ENCODE measurements at places on chromosomes 12 and 14.
A peak's percentile ranks its signal among the peaks of the same experiment; 100 is the strongest.

DNA sequence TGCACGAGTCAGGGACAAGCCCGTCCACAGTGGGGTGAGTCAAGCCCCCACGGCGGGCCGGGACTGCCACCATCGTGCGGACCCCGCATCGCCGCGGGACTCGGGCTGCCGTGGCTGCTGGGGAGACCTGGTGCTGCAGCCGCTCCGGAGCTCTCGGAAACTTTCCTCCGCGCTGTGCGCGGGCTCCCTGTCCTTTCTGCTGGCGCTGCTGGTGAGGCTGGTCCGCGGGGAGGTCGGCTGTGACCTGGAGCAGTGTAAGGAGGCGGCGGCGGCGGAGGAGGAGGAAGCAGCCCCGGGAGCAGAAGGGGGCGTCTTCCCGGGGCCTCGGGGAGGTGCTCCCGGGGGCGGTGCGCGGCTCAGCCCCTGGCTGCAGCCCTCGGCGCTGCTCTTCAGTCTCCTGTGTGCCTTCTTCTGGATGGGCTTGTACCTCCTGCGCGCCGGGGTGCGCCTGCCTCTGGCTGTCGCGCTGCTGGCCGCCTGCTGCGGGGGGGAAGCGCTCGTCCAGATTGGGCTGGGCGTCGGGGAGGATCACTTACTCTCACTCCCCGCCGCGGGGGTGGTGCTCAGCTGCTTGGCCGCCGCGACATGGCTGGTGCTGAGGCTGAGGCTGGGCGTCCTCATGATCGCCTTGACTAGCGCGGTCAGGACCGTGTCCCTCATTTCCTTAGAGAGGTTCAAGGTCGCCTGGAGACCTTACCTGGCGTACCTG, 1.1 kb downstream of the PDE3A start:
- no peak for DNase-seq

DNA sequence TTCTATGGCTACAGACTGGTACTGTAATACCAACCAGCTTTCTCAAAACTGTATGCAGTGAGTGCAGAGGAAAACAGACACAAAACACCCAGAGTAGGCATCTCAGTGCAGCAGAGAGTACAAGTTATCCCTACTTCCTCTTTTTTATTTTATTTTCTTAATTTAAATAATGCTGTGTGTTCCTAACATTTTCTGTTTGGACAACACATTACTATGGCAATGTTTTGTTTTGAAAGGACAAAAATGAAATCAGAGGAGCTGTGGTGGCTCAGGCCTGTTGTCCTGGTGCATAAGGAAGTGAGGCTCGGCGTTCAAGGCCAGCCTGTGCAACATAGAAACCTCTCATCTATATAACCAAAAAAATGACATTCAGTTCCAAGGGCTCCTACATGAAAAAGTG, 33.7 kb upstream of the SELPLG start:
- DNase-seq = no peak

- DNase-seq = no peak
Observed at GRCh38 chr12:93540466-93540865, 32.0 kb upstream of the SOCS2 start.

- no peak for DNase-seq
Observed at GRCh38 chr14:64232095-64232838, 61.9 kb downstream of the ESR2 start.

- DNase-seq = no peak
Observed at GRCh38 chr12:113831016-113831415, 135.1 kb downstream of the RBM19 start.

GRCh38 chr14:28494196-28494595, 272.4 kb upstream of the FOXG1 start:
- DNase-seq = no peak

DNA sequence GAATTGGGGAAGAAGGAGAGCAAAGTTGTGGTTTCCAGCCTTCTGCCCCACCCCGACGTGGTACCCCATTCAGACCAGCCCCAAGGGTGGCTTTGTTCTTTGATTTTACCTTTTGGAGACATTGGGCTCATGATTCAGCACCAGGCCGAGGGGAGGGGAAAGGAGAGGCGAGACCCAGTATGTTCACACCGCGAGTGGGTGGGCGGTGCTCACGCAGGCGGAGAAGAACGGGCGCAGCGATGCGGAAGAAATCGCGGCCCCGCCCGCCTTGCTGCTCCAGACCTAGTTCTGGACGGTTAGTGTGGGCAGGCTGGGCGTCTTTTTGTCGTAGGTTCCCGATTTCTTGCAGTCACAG, 963 bp downstream of the ATL1 start:
- DNase-seq = peak; percentile 58

DNA sequence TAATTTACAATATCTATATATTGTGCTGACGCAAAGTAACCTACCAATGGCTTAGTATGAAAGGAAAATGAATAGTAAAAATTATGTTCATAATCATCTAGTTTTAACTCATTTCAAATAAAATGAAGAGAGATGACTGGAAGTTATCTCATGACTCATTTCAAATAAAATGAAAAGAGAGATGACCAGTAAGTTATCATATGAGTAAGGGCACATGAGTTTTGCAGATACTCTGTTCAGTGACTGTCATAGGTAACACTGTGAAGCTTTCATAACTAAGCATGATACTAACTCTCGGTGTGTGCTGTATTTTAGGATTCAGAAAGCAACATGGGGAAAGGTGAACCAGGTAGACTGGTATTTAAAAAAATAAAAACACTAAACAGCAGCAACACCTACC, 364.5 kb upstream of the DIO2 start:
- DNase-seq = no peak

DNA sequence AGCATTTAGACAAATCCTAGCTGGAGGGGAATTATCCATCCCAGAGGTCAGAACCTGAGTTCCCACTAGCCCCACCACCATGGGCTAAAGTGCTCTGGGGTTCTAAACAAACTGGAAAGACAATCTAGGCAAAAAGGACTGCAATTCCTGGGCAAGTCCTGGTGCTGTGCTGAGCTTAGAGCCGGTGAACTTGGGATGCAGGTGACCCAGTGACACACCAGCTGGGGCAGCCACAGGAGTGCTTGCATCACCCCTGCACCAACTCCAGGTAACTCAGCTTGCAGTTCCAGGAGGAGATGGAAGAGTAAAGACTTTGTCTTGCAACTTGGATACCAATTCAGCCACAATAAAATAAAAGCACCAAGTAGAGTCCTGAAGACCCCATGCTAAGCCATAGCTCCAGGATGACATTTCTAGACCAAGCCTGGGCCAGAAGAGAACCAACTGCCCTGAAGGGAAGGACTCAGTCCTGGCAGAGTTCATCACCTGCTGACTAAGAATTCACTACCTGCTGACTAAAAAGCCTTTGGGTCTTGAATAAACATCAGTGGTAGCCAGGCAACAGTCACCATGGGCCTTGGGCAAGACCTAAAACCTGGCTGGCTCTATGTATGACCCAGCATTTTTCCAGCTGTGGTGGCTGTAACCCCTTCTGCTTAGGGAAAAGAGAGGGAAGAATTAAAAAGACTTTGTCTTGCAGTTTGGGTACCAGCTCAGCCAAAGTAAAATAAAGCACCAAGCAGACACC, 223.4 kb upstream of the DIO2 start:
- DNase-seq = no peak

- DNase-seq = no peak
Observed at GRCh38 chr12:50923361-50924130, 28.8 kb upstream of the HIGD1C start.

DNA sequence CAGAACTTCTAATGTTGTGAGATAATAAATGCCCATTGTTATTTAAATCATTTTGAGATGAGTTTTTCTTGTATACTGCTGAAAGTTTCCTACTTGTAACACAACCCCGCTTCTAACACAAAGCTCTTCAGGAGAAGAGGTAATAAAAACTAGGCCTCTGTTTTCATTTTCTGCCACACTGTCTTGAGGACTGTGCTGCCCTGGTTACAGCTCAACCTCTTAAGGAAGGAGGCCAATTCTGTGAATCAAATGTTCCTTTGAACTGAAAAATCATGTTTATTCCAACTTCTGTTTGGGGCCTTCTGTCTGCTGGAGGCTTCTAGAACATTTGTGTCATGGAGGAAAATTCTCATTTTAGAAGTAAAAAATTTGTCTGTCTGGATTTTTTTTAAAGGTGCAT, 100.3 kb downstream of the LRIG3 start:
- no peak for DNase-seq

DNA sequence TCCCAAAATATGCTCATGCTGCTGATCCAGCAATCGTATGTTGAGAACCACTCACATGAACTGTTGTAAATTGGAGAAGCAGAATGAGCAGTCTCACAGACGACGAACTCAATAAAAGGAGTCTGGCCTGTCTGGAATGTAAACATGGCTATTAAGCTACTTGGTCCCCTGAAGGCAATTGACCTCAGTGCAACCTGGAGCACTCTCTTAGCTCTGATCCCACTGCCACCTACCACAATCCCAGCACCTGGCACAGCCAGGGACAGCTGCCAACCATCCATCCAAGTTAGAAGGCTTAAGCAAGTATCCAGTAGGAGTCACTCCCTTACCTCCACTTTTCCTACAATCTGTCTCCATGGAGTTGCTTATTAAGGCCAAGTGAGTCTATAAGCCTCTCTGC, 406.9 kb upstream of the CLEC14A start:
- no peak for DNase-seq

DNA sequence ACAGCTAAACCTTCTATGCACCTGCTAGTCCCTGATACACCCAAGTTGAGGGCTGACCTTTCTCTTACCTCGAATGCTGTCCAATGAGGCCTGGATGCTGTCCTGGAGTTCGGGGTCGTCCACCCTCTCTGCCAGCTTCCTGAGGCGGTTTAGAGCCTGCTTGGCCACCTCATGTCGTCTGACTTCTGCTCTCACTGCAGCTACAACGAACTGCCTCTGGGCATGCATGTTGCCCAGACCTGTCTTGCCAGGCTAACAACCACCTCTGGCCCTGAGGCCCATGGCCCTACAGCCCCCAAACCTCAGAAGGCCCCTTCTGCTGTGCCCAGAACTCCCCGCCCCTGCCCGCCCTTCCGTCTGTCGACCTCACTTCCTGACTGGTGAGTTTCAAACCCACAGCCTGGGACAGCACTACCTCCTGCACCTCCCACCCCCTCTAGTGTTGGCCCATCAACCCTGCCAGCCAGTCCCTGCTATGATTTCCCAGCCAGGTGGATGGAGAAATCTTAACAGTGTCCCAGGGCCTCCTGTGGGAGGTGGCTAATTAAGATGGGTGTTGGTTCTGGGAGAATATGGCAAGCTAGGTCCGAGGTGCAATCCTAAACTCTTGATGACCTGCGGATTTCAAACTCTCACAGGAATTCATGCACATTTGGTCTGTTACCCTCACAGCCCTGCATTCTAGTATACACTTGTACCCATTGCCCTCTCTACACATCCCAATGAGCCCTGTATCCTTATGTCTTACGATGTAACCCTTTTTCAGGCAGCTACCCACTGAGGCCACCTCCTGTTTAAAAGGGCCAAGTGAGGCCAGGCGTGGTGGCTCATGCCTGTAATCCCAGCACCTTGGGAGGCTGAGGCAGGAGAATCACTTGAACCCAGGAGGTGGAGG, 2.7 kb upstream of the TSPAN31 start:
- DNase-seq = peak; percentile 66

- DNase-seq = peak; percentile 6
Observed at GRCh38 chr14:34059925-34060650, 109.2 kb upstream of the EGLN3 start.

- DNase-seq = no peak
Observed at GRCh38 chr12:130572553-130572952, 143.5 kb downstream of the RIMBP2 start.

GRCh38 chr12:50185970-50186663, 18.9 kb upstream of the CERS5 start:
- DNase-seq = no peak

GRCh38 chr12:9944391-9944790, 12.2 kb upstream of the CLEC2A start:
- no peak for DNase-seq

- DNase-seq = no peak
Observed at GRCh38 chr12:114448618-114448933, 42.6 kb upstream of the TBX5 start.

GRCh38 chr14:90194706-90195105, 61.6 kb upstream of the PSMC1 start:
- DNase-seq = no peak

DNA sequence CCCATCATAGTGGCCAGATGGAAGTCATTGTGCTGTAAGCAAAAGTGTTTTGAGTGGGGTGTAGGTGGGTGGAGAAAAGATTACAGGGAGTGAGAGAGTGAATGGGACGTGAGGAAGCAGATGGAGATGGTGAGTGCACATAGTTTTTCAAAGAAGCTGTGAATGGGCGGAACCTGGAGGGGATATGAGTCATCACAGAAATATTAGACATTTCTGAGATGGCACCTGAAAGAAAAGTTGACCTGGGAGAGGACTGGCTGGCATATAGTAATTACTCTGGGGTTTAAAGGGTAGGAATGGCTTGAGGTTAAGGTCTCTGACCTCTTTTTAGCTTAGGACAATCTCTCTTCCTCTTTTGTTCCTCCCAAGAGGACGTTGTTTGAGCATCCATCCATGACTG, 50.5 kb downstream of the ANO4 start:
- DNase-seq = no peak

- no peak for DNase-seq
Observed at GRCh38 chr12:53097207-53097563, 282 bp upstream of the IGFBP6 start.

DNA sequence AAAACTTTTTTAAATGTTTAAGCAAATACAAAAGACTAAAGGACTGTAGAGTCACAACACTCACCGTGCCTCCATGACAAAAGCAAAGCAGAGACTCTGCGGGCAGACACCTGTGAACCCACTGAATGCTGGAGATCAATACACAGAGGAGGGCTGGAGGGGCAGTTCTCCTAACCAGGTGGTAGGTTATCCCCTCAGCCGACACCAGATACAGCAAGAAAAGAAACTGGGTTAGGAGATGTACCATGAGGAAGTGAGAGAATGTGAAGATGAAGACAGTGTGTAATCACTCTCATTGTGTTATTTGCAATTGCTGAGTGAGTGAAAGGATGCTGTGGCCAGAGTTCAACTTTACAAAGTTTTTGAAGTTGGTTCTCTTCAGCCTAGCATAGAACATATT, 480.3 kb downstream of the BCL11B start:
- DNase-seq = no peak

GRCh38 chr14:49019467-49020115, 566.6 kb downstream of the RPS29 start:
- DNase-seq = no peak

DNA sequence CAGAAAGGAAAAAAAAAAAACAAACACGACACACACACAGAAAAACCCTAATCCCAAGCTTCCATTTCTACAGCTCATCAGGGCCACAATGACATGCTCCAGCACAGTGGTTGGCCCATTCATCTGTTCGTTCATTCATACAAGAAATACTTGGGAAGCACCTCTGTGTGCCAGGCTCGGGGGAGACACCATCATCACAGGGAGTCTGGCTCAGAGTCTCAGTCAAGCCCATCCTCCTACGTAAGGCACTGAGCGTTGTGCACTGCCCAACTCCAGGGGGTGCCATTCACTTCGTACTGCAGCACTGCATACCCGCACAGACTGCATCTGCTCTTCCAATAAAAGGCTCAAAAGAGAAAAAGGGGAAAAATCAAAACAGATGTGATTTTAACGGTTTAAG, 15.3 kb downstream of the VPS37B start:
- no peak for DNase-seq

GRCh38 chr12:16606991-16607390, 1.0 kb upstream of the LMO3 start:
- DNase-seq = no peak

Measured in activated CD8-positive, alpha-beta memory T cell treated with anti-CD3 and anti-CD28 coated beads for 4 hours (primary cell).